ENCODE measurements at places on chromosomes 7 and 10.

DNA sequence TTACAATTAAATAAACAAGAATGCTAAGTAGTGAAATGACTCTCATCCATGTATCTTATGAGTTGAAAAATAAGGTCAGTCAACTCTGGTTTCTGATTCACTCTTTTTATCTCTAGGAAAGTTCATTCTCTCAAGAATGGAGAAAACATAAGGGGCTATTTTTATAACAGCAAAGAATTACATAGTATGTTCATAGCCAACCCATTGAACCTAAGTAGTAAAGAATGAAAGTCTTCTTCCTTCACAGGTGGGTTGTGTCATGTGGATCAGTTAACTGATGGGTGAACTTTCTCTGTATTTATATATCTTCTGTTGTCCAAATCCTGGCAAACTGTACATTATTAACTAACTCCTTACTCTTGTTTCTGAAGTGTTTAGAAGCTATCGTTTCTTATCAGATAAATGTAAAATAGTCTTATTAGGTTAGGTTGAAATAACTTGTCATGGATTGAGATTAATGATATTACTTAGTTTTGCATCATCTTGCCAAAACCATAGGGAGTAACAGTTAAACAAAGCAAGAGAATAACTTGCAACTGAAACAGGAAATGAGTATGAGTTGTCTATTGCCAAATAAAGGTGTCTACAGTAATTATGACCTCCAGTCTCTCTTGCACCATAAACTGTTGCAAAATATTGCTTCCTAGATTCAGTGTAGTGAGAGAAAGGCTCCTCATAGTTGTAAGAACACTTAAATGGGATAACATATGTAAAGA lies 86.8 kb downstream of the ANKRD7 start:
- DNase-seq = no peak

DNA sequence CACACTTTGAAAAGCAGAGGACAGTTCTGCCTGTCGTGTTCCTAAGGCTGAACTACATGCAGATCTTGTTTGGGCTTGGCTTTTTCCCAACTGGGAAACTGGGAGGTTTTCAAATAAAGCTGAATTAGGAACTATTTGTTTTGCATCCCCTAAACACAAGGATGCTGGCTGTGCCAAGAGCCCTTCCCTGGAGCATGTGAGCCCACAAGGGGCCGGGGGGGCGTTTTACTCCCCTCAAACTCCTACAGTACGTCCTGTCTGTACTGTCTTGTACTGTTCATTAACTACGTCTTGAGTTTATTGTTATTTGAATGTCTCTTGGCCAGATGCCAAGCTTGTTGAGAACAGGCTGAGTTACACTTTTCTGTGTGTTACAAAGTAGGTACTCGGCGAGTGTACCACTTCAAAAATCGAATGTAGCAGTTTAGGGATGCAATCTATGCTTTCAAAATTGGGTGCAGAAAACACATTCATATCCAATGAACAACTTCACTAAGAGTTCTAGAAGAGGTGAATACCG lies 94.9 kb downstream of the GFRA1 start:
- no peak for DNase-seq

DNA sequence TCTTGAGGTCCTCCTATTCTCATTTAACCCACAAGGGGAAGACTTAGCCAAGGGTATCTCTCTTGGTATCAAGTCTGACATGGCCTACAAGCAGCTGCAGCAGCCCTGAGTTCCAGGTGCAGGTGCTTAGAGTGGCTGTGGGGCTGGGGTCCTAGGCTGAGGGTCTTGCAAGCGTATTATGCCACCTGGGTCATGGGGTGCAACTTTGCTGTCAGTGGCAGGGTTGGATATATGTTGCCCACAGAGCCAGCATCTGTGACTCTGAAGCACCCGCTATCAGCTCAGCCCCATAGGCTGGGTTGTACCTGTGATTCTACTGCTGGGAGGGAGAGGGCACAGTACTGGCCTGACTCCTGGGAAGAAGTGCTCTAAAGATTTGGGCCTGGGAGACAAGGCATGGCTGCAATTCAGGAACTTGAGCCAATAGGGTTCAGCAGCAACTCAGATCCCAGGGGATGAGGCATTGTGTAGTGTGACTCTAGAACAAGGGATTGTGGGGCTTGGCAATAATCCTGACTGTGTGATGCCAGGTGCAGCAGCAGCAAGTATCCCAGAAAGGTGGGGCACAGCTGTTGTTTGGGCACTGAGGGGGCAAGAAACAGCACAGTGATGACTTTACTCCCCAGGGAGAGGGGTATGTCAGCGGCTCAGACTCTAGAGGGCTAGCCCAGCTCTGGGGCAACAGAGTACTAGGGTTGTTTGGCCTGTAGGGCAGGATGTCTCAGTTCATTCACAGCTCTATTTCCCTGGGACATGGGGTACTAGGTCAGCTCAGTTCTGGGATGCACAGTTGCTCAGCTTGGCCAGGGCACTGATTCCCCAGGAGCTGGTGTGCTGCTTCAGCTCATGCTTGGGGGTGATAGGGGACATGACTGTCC lies 41.4 kb downstream of the NEURL1 start:
- DNase-seq = no peak

GRCh38 chr7:158406364-158406763 lies 181.3 kb downstream of the PTPRN2 start:
- DNase-seq = no peak

DNA sequence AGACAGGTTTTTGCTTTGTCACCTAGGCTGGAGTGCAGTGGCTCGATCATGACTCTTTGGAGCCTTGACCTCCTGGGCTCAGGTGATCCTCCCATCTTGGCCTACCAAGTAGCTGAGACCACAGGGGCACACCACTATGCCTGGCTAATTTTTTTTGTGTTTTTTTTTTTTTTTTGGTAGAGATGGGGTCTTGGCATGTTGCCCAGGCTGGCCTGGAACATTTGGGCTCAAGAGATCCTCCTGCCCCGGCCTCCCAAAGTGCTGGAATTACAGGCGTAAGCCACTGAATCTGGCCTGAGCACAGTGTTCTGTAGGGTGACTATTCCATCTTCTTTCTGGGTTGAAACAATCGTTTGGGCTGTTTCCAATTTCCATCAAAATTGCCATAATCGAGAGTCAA lies 1.5 kb upstream of the MUC3A start:
- no peak for DNase-seq

DNA sequence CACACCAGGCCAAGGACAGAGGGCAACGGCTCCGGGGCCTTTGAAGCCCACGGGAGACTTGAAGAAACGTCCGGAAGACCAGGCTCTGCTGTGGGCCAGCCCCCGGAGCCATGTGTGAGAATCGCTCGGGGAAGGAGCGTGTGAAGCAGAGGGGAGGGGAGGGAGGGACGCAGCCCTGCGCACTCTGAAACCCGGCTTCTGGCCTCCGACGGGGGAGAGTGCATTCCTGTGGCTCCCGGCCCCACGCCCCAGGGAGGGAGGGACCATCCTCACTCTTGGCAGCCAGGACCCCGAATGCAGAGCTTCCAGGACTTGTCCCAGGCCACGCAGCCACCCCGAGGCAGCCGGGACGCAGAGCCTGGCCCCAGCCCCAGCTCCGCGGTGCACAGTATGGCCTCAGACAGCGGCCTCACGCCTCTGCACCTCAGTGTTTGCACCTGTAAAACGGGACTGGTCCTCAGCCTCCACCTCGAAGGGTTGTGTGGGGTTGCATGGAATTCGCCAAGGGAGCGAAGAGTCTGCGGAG lies 67.4 kb downstream of the PDGFA start:
- no peak for DNase-seq

- DNase-seq = no peak
These were observed 60.8 kb upstream of the SMNDC1 start for GRCh38 chr10:110365356-110366143.

DNA sequence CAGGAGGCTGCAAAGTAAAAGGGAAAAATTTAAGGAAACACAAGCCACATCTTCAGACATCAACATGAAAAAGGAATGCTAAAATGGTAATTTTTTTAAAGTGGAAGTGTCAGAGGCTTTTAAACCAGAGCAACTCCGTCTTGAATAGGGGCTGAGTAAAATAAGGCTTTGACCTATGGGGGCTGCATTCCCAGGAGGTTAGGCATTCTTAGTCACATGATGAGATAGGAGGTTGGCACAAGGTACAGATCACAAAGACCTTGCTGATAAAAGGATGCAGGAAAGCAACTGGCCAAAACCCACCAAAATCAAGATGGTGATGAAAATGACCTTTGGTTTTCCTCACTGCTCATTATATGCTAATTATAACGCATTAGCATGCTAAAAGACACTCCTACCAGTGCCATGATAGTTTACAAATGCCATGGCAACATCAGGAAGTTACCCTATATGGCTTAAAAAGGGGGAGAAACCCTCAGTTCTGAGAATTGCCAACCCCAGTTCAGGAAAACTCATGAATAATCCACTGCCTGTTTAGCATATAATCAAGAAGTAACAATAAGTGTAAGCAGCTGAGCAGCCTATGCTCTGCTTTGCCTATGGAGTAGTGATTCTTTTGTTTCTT lies 128.3 kb downstream of the SKAP2 start:
- no peak for DNase-seq

- no peak for DNase-seq
These were observed 30.4 kb downstream of the STEAP1B start for GRCh38 chr7:22469371-22470143.

- DNase-seq = no peak
These were observed 186.2 kb downstream of the BICC1 start for GRCh38 chr10:58698777-58699356.

DNA sequence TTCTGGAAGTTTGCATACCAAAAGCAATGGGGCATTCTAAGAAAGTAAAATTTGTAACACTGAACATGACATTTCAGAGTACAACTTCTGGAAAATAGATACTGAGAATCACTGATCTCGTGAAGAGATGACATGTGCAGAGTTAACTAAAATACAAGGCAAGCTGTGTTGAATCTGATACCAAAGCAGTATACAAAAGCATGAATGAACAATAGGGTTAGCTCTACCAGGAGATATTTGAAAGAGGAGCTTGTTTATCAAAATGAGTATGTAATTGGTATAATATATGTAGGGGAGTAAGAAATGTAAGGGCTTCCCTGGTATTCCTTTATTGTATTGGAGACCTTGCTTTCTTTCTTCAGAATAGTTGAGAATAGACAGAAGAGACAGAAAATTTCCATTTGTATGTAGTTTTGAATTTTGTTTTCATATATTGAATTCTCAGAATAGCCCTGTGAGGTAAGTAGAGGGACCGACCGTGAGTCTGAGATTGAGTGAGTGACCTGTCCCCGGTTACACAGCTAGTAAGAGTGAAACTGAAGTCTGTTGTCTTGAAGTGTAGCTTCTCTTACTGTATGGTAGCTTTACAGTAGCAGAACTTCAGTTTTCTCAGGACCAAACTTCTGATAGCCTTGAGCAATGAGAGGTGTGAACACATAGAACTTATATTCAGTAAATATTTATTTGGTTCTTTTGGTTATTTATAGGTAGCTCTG lies 5.0 kb downstream of the HBP1 start:
- DNase-seq = no peak

GRCh38 chr7:117281562-117281961 lies 41.3 kb downstream of the WNT2 start:
- DNase-seq = no peak

DNA sequence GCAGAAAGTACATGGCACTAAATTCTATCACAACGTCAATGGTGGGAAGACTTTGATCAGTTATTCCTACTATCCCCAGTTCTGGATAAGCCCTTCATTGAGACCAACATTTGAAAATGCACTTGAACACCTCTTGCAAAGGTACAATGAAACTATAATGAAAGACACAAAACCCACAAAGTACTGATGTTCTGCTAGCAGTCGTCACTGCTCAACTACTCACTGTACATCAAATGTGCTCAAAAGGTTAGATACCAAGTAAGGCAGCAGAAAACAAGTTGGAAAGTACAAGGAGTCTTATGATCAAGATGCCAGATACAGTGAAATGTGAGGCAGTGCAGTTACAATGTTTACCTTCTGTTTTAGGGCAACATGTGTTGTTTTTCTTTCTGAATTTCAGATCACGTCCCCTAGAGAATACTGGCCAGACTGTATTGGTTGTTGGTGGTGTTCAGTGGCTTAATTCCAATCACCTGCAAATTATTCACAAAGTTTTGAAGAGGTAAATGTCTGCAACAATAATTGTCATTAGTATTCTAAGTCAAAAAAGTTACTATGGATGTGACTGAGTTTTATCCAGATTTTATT lies 62.4 kb upstream of the WNT16 start:
- DNase-seq = no peak

DNA sequence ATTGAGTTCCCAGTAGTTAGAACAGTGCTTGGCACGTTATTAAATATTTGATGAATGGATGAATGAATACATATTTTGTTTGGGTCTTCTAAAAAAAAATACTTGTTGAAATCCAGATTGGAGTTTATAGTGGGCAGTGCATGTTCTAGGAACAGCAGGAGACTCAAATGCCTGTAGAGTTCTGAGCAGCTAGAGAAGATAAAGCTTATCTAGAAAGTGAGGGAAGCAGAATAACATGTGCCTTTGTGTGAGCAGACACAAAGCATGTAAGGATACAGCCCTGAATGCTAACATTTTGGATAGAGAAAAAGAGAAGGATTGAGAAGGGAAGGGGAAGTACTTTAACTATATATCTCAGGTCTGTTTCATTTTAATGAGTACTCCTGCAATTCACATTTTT lies 71.9 kb downstream of the SRI start:
- no peak for DNase-seq

DNA sequence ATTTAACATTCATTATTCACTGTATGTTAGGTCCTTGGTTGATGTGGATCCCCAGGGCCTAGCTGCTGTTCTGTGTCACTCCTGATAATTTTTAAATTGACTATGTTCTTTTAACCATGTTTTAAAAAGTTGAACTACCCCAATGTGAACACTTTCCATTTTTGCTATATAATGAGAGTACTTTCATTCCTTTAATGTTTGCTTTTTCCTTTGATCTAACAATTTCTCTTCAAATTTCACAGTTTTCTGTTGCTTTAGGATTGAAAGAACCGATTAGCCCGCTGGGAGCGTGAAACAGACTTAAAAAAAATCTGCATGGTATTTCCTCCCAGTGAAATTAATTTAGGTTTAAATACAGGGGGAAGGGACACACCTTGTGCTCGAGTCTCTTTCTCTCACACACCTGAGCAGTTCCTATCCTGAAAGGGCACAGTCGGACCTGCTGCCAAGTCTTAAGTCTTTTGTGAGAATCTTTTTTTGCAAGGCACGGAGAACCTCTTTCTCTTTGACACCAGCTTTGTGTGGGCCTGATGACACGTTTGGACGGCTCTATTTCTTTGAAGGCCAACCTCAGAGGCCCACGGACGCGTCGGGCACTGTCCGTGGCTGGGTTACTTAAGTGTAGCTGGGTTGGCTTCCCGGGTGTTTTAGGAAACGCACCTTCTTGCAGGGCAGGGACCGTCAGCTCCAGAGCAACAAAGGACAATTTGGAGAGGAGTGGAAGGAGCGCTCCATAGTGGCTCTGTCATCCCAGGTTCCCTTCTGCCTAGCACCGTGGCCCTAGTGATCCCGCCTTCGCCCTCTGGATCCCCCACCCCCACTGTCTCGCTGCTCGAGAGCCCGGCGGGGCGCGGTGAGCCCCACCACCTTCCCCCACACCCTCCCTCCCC lies 1.0 kb upstream of the CHN2 start:
- DNase-seq = no peak
